ENCODE measurements at places on chromosomes 2 and 18.

DNA sequence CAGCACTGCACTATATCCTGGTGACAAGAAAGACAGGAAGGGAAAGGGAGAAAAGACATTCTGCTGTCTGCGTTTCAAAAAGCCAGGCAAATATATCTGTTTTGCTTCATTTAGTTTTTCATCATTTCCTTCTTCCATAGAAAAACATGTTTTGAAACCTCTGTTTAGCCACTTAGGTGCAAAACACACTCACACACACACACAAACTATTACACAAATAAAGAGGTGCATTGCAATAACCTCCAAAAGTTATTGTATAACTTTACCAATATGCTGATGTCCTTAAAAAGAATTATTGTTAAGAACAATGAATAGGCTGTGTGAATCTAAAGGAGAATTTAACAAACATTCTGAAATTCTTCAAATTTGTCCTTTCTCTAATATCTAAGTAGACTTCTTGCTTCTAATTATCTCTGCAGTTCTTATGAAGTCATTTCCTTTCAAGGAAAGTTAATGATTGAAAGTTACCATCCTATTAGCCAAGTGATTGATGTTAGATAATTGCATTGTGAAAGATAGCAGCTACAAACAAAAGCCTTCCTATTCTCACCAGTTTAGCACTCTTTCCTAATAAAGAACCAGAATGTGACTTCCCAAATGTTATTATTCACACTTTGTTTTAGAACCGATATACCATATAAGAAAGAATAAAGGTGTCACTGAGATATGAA is 516.7 kb downstream of the KCNJ3 start:
- DNase-seq: no peak

DNA sequence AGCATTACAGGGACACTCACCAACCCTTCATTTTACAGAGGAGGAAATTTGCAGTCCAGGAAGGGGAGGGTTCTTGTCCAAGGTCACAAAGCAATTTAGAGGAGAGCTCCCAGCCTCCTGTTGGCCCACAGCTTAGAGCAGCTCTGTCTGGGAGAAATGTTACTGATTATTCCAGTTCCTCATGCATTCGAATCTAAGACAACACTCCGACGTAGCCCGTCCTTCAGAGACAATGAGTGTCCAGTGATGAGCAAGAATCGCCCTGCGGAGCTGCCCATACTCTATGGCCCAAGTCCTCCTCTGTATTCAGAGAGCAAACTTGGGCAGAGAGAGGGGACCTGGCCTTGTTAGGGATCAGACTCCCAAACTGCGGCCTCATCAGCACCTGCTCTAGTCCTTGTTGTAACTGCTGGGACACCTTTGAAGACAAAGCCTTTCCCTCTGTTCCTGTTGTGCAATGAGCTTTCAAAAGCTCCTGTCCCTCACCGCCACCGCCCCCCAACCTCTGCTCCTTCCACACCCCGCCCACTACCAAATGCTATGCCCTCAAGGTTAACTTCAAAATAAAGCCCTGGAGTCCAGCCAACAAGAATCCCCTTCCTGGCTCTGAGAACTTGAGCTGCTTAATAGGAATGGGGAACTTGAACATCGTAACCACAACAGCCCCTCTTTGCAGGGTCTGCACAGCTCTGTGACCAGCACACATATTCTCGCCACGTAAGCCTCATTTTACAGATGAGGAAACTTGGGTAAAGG is 234.8 kb upstream of the SMAD2 start:
- no peak for DNase-seq

DNA sequence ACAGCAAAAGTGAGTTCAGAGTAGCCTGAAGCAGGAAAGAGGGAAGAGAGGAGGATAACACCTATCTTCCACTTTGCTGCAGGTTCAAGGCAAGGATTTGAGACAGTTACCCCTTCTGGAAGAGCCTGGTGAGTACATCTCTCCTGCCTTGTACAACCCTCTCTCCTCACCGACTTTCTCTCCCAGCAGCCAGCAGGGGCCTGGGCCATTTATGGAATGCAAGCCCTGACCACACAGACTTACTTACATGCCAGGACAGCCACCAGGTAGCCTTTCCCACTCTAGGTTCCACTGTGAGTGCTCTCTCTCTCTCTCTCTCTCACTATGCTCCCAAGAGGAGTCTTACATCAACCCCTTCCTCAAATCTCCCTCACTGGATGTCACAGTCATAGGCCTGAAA is 57.0 kb downstream of the BCL11A start:
- no peak for DNase-seq

- no peak for DNase-seq
Observed at GRCh38 chr18:23156134-23156533, 20.8 kb downstream of the CABLES1 start.

DNA sequence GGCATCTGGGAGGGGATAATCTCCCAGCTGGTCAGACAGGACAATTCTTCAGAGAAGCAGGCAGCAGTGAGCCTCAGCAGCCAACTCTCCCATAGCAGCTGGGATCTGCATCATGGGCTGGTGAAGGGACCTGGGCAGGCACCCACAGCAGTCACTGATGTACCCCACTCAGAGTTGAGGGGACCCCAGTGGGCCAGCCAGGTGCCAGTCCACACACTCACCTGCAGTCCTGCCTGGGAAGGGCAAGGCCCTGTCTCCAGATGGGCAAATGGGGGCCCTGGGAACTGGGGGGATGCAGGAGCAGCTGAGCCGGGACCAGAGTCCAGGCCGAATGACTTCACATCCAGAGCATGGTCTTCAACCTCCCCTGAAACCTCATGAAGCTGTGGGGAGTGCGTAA is 170.4 kb downstream of the ZFP36L2 start:
- no peak for DNase-seq

- no peak for DNase-seq
Observed at GRCh38 chr2:223058952-223059716, 7.1 kb downstream of the KCNE4 start.

DNA sequence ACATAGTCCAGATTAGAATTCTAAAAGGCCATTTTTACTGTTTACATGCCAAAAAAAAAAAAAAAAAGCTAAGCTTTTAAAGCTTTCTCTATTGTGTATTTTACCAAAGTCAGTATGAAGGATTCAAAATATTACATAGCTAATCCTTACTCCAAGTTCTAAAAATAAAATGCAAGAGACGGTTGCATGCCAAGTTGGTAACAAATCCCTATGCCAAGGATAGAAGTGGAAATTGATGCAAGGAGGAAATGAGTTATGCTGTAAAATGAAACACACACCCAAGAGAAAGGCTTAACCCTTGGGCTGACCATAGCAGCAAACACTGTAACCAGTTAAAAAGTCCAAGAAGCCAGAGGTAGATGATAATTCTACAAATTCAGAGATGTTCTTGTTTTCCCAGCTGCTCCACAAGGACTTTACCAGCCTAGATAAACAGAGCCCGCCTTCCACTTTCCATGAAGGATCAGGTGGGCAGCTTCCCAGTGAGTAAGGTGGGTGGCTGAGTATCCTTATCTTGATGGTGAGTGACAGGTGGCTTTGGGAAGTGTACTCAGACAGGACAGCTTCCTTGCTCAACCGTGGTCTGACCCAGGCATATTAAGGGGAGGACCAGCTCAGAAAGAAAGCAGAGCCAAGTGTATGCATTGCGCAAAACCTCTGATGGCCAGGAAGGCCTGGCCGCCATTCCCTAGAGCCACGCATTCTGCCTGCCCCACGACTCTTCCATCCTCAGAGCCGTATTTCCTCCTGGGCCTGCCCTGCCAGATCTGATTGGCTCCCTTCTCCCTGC is 34.4 kb downstream of the ATP8B1 start:
- no peak for DNase-seq

GRCh38 chr18:51146909-51147308 is 50.6 kb downstream of the MEX3C start:
- DNase-seq: no peak

- DNase-seq: no peak
Observed at GRCh38 chr2:68388358-68388757, 23.3 kb downstream of the PLEK start.

GRCh38 chr2:162164802-162165201 is 12.8 kb upstream of the GCG start:
- no peak for DNase-seq

DNA sequence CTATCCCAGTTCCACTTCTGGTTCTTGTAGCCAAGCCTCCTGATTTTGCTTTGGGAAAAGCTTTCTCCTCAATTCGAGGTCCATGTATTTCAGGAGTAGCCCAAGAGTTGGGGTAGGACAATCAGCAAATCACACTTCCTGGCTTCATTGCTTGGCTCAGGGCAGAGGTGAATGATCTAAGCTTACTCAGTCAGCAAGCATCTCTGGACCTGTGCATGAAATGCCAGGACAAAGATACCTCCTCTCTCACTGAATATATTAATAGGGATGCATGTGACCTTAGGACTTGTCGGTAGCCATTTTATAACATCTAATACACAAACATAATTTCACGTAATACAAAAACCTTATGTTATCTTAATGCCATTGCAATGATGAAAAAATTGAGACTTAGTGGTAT is 373.1 kb downstream of the TGIF1 start:
- no peak for DNase-seq

- DNase-seq: peak; percentile 40
Observed at GRCh38 chr2:143261986-143262385, 132.8 kb downstream of the ARHGAP15 start.

DNA sequence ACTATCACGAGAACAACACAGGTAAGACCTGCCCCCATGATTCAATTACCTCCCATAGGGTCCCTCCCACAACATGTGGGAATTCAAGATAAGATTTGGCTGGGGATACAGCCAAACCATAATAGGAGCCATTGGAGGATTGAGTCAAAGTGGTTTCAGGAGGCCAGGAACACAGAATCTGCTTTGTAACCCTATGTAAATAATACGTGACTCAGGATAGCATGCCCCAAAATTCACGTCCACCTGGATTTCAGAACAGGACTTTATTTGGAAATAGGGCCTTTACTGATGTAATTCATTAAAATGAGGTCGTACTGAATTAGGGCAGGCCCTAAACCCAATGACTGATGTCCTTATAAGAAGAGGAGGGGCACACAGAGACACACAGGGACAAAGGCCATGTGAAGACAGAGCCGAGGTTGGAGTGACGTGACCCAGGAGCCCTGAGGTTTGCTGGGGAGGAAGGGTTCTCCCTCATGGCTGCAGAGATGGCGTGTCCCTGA is 16.0 kb upstream of the CNDP2 start:
- no peak for DNase-seq

GRCh38 chr2:105972927-105973326 is 221.2 kb downstream of the UXS1 start:
- DNase-seq: no peak

- no peak for DNase-seq
Observed at GRCh38 chr2:133835821-133836619, 267.8 kb upstream of the NCKAP5 start.

- no peak for DNase-seq
Observed at GRCh38 chr2:85956646-85957039, 67.9 kb upstream of the ST3GAL5 start.

DNA sequence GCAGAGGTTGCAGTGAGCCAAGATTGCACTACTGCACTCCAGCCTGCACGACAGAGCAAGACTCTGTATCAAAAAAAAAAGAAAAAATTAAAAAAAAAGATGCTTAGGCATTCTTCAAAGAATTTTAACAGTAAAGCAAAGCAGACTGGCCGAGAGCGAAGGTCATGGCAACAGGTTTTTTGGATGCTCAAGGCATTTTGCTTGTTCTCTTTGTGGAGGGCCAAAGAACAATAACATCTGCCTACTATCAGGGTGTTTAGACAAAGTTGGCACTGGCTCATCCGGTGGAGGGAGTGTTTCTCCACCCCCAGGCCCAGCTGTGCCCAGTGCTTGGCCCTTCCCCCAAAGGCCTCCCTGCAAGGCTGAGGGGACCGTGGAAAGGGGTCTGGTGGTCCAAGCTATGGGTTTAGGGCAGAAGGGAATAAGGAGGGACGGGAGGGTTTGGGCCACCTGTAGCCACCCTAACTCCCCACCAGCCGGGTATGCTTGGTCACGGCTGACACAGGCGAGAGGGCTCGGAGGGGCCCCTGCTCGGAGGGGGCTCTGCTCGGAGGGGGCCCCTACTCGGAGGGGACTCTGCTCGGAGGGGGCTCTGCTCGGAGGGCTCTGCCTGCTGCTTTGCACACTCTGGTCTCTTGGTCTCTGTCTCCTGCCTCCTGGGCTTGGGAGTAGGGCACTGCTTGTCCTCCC is 26.7 kb upstream of the ALLC start:
- DNase-seq: no peak
